Frontal cortex (tissue), 4 donors: ENCODE measurements at places on chromosomes 4 and X. TPM values are rescaled to one million over a fixed set of nuclear protein-coding genes. Genes with fewer than 3 reads are reported as not detected.

POF1B gene
- total RNA-seq, result under 0.01 TPM

MAGEE2 gene
- total RNA-seq, result 4.9 TPM

REELD1 gene
- not detected for total RNA-seq

CSAG1 gene
- total RNA-seq, result not detected

TMPRSS11D gene
- not detected for total RNA-seq

TMSB15A gene
- total RNA-seq, result 220 TPM

AR gene
- 0.41 TPM for total RNA-seq

IGSF1 gene
- 0.82 TPM for total RNA-seq

OTUD5 gene
- 17.1 TPM for total RNA-seq

CFAP99 gene
- not detected for total RNA-seq

KLF3 gene
- total RNA-seq, result 12.2 TPM

IQCM gene
- not detected for total RNA-seq

INTU gene
- 26.9 TPM for total RNA-seq

TKTL2 gene
- total RNA-seq, result 0.82 TPM

ARR3 gene
- total RNA-seq, result not detected

GPM6B gene
- total RNA-seq, result 380 TPM

CYTL1 gene
- 0.82 TPM for total RNA-seq

FAM184B gene
- total RNA-seq, result 5.3 TPM

TCEAL7 gene
- 107 TPM for total RNA-seq

NSUN7 gene
- 11.0 TPM for total RNA-seq

AADAT gene
- 28.1 TPM for total RNA-seq

NWD2 gene
- 21.2 TPM for total RNA-seq

RHOXF1 gene
- not detected for total RNA-seq

HTN1 gene
- not detected for total RNA-seq

CCDC120 gene
- 1.6 TPM for total RNA-seq

VEGFC gene
- 1.6 TPM for total RNA-seq

GBA3 gene
- total RNA-seq, result 0.41 TPM

PABPC4L gene
- total RNA-seq, result 1.2 TPM

TMEM154 gene
- under 0.01 TPM for total RNA-seq

GPRASP2 gene
- total RNA-seq, result 84.8 TPM

TLR3 gene
- 0.41 TPM for total RNA-seq

RIBC1 gene
- total RNA-seq, result 0.41 TPM

MTMR8 gene
- total RNA-seq, result 4.5 TPM

AFAP1 gene
- 45.2 TPM for total RNA-seq

MAGED4 gene
- total RNA-seq, result 120 TPM

PCDH10 gene
- total RNA-seq, result 110 TPM

UGT2A1 gene
- total RNA-seq, result not detected

UGT2B7 gene
- not detected for total RNA-seq

CCDC110 gene
- 0.41 TPM for total RNA-seq

HS6ST2 gene
- total RNA-seq, result 13.0 TPM

RPS6KA6 gene
- total RNA-seq, result 16.3 TPM

NAT8L gene
- total RNA-seq, result 9.8 TPM

CLDN34 gene
- total RNA-seq, result not detected

OTUD6A gene
- total RNA-seq, result not detected

VSIG4 gene
- 15.1 TPM for total RNA-seq

USP17L12 gene
- total RNA-seq, result not detected

IL9R gene
- total RNA-seq, result not detected

ZNF141 gene
- 77.5 TPM for total RNA-seq

RBMXL3 gene
- not detected for total RNA-seq

BGN gene
- 1.6 TPM for total RNA-seq

OCRL gene
- 38.7 TPM for total RNA-seq

NHS gene
- 7.3 TPM for total RNA-seq

MAGEA12 gene
- total RNA-seq, result not detected
